Stimulated activated CD4-positive, alpha-beta T cell treated with anti-CD3 and anti-CD28 coated beads, Interleukin-1b, Interleukin-23, amount 100 ng/mL, for 1 hour (primary cell): ENCODE measurements at places on chromosomes 12 and 14.

DNA sequence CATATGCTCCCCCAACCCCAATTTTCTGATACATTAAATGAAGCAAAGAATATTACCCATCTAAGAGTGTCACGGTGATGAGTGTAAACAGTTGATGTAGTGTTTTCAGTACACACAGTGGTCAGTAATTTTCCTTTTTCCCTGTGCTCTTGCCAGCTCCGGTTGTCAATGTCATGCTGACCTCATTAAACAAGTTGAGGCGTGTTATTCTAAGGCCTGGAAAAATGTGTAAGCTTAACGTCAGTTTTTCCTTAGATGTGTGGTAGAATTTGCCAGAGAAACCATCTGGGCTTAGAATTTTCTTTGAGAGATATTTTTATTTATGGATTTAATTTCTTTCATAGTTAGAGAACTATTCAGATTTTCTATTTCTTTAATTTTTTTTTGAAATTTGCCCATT lies 11.7 kb upstream of the SERPINA6 start:
- no peak for DNase-seq

GRCh38 chr12:57046947-57047890 lies 2.7 kb downstream of the MYO1A start:
- DNase-seq = no peak

DNA sequence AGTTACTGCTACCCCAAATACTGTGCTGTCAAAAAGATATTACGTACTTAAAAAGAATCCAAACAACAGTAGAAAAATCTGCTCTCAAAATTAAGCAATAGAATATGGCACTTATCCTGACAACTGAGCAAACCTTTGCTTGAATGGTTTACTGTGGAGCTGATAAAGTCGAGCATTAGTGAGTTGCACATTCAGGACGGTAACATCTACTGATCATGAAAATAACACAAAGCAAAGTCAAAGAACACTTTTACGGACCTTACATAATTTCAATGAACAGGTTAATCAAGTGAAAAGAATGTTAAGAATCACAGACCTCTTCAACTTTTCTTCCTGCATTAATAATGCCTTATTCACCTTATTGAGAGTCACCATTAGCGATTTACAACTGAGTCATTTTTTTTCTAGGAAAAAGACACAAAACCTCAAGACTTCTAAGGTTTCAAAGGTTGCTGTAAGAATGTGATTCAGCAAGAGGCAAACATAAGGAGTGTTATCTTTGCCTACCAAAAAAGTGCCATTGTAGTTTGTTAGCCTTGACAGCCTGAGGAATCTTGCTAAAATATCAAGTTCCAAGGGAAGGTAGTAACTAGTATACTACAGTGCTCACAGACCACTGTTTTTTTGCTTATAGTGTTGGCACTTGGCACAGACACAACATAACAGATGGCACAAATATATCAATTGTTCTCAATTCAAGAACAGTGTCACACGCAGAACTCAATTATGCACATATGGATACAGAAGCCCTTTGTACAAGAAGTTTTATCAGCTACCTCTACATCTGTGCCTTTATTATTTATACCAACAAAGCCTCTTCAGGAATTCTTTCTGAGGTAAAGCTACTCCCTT lies 334.2 kb upstream of the RPL10L start:
- DNase-seq = no peak

DNA sequence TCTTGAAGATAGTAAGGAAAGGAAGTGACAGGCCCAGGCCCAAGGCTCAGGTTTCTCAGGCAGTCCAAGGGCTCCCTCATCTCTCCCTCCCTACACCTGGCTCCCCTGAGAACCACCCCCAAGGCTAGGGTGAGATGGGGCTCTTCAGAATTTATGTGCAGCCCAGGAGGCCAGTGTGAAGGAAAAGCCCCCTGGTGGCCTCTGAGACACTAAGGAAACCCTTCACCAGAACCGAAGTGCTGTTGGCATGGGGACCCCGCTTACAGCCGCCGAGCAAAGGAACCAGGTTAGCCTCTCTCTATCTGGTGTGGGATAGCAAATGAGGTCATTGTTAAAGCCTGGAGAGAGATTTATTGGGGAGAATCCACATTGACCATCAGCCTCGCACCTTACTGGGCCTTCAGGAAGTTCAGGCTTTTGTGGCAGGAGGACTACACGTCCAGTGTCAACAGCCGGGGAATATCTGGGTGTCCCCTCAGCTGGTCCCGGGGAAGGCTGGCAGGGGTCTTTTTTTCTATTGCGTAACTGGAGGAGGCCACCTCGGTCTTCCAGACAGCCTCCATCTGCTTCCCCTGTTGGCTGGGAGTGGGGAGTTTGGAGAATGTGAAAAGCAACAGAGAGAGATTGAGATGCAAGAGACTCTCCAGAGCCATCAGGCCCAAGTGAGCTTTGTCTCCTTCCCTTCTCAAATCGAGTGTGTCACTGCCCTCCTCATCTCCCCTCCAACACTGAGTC lies 18.1 kb downstream of the FAM186B start:
- no peak for DNase-seq

- DNase-seq = peak; percentile 78
Observed at GRCh38 chr12:111434680-111435338, 29.1 kb downstream of the SH2B3 start.

DNA sequence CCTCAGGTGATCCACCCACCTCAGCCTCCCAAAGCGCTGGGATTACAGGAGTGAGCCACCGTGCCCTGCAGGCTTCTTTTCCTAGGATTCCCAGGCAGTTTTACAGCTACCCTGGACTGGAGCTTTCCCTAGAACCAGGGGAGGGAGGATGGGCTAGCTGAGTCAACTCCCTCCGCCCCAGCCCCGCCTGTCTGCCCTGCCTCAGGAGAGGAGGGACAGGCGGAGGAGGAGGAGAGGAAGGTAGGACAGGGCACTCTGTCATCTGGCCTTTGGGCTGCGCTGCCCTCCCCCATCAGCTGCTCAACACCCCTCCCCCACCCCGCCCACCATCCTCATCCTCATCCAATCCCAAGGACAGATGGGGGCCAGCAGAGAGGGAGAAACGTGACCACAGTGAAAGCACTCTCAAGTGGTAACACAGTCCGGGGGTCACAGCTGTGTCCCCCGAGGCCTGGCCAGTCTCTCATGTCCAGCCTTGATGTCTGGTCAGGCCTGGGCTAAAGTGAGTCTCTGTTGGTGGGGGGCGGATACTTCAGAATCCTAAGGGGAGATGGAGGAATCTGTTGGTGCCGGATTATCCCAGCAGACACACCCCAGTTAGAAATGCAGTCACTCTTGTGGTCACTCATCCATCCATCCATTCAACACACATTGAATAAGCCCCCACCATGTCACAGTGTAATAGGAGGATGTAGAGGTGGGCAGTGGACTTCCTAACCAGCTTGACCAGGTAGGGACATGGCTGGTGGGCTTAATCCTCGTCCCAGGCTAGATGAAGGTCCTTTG lies 12.3 kb downstream of the FIGNL2 start:
- no peak for DNase-seq

DNA sequence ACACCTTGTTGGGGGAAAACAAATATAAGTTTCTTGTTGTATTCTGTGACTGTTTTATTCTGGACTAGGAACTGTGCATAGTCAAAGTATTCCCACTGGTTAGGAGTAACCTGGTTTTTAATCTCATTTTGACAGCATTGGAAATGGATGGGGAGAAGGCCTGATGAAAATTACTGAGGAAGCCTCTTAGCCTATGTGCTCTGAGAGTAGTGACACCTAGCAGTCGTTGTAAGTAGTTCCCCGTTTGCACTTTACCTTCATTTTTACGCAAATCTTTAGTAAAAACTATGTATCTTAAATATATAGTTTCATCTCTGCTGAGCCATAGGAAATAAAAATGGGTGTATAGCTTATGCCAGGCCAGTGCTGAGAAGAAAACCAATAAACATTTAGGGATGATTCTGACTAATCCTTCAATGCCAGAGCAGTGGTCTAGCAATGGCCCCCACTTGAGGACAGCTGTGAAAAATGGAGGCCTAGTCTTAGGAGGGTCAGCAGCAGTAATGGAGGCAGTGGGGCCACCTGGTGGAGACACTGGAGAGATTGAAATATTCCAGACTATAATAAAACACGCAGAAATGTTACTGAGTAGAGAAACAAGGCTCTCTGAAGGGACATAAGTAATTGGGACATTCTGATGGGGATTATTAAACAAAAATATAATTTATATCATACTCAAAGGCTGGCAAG lies 133.2 kb upstream of the NOVA1 start:
- DNase-seq = no peak

GRCh38 chr12:117155278-117156060 lies 34.8 kb downstream of the FBXO21 start:
- DNase-seq = peak; percentile 36

- no peak for DNase-seq
Observed at GRCh38 chr12:47802312-47802711, 17.4 kb downstream of the HDAC7 start.

DNA sequence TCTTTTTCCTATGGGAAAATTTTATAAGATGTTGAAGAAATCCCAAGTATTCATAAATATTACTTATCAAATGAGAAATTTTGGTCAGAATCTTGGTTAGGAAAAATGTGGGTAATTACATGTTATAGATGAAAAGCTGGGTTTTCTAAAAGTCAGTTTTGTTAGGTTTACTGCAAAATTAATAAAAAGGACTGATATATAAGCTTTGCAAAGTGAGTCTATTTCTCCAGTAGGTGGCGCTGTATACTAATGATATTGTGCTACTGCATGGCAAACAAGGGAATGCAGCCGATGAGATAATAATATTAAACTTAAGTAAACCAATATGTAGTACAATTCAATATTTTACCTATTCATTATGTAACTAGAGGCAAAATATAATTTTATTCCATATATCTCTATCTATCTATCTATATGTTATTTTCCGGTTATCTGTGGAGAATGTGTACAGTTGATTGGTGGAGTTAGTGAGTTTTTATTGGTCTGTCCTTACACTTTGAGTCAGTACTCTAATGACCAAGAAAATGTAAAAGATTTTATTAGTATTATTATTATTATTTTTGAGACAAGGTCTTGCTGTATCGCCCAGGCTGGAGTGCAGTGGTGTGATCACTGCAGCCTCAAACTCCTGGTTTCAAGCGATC lies 32.9 kb downstream of the MIPOL1 start:
- DNase-seq = no peak

- DNase-seq = no peak
Observed at GRCh38 chr12:58773986-58774385, 146.3 kb downstream of the LRIG3 start.
